ENCODE measurements at places on chromosomes 6 and 20.

GRCh38 chr6:36804563-36804962 is 34.7 kb downstream of the CPNE5 start:
- DNase-seq = no peak

- DNase-seq = no peak
These were observed 293.4 kb upstream of the SPTLC3 start for GRCh38 chr20:12715371-12715770.

GRCh38 chr6:120173250-120173649 is 823.7 kb upstream of the MAN1A1 start:
- DNase-seq = no peak

GRCh38 chr20:60283281-60283680 is 325.1 kb downstream of the CDH26 start:
- no peak for DNase-seq

DNA sequence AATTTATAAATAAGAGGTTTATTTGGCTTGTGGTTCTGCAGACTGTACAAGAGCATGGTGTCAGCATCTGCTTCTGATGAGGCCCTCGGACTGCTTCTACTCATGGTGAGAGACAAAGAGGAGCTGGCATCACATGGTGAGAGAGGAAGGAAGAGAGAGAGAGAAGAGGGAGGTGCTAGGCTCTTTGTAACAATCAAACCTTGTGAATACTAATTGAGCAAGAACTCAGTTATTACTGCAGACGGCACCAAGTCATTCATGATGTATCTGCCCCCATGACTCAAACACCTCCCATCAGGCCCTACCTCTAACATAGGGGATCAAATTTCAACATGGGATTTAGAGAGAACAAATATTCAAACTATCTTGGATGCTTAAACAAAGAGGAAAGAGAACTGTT is 6.3 kb upstream of the SIRPG start:
- no peak for DNase-seq

DNA sequence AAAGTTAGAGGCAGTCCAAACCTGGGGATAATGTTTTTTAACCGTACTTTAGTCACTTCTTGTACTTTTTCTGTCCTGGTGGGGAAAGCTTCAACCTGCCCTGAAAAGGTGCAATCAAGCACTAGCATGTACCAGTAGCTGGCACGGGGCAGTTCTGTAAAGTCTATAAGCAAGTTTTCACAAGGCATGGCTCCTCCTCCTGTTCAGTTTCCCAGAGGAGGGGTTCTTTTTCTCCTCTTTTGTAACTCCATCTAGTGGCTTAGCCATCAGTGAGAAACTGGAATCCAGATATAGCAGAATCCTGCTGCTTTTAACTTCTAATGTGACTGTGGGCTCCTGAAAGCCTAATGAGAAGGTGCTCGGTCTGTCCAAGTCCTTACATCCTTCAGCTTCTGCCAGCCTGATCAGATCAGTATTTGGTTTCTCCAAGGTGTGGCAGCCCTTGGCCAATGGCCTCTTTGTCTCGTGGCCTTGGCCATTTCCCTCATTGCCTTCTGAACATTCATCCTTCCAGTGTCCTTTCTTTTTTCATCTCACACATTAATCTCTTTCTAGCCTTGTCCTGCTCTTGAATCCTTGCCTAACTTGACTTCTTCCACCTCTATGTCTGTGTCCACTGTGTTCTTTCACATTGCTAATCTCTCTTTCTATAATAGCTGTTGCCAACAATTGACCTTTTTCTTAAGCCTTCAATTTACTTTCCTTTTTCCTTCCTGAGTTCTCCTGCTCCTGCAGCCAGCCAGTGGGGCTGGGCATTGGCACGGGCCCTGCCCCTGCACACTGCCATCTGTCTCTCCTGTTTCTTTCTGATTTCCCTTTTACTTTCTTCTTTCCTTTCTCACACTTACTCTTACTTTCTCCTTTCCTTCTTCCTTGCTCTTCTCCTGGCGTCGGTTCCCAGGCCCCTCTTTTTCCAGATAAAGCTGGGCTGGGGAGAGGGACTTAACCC is 222.0 kb upstream of the SYNCRIP start:
- DNase-seq = no peak

DNA sequence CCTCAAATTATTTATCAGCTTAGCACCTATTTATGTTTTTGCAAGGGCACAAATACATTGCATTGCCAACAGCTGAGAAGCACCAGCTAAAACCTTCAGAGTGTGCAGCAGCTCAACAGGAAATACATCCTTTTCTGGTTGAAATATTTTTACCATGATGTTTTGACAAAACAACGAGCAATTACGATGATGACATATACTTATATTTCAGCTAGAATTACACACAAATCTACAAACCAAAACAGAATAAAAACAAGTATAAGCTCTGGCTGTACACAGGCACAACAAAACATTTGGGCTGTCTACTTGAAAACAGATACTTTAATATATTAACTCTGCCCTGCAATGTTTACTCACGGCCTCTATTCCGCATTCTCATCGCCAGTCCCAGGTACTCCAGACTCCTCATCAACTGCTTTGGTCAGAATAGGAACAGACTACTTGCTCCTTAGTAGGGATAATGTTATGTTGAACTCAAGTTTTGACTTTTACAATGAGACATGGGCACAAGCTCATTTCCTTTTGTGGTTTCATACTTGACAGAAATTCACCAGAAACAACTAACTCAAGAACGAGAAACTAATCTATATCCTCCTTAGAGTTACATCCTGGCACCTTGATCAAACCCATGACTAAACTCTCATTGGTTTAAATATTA is 377.6 kb downstream of the ESR1 start:
- DNase-seq = peak; percentile 74

GRCh38 chr20:55830121-55830827 is 175.0 kb downstream of the CBLN4 start:
- DNase-seq = no peak

DNA sequence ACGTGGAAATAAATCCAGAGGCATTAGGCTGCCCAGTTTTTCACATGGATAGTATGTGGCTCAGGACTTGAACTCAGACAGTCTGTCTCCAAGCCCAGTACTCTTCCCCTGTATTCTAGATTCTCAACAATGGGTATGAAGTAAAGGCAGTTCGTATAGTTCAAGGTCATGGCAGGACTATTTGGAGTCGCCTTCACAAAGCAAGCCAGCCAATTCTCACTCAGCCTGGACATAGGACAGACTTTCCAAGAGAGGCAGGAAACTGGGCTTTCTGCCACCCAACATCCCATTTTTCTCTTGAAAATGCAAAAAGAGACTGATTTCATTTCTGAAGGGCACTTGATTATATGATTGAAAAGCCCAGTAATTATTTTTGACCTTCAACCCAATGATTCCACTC is 111.0 kb downstream of the EDN1 start:
- no peak for DNase-seq

DNA sequence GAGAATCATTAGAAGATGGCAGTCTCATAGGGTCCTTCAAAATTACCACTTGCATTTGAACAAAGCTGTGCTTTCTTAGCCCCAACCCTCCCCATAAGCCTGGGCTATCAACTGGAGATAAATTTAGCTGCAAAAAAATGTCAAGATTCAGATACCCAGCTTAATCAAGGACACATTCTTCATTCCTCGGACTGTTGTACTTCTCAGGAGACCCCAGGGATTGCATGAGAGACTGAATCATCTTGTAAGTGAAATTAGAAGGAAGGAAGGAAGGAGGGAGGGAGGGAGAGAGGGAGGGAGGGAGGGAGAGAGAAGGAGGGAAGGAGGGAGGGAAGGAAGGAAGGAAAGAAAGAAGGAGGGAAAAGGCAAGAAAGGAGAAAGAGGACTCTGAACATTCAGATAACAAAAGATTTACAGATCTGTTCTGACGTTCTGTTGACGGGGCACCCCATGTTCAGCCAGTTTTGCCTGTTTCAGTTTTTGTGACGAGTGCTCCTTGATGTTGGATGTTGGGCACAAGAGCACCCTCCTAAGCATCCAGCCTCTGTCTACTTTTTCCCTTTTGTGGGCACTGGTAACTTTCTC is 498.7 kb downstream of the PREX1 start:
- no peak for DNase-seq

DNA sequence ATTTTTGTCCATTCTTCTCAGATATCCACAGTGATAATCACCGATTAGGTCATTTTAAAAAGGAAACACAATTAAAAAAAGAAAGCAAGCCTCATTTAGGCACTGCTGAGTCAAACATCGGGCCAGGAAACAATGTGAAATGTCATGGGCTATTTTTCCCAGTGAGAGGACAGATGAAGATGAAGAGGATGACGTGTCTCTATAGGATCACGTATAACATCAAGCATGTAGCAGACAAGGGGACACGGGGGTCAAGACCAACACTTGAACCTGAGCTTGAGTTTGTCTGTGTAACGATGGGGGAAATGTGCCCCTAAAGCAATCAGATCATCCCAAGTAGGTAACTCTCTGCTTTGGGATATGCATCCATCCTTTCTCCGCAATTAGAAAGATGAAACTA is 553.2 kb downstream of the CD83 start:
- DNase-seq = no peak

DNA sequence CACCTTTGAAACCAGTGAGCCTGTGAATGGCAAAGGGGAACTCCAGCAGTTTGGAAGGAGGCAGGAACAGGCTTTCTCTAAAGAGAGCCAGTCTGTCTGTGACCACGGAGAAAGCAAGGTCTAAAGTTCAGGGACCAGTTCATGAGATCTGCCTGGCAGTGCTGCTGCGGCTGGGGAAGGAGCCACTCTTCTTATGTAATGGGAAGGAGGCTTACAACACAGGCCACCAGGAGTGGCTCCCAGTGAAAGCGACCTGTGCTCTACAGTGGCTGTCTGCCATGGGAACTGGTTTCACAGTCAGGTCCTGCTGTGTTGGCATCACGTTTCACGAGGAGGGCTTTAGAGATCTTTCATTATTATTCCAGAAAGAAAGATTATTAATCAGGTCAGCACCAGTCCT is 291.9 kb upstream of the PRDM1 start:
- no peak for DNase-seq

GRCh38 chr6:35719830-35720733 is 16.8 kb upstream of the ARMC12 start:
- no peak for DNase-seq

GRCh38 chr6:74768120-74768519 is 437.7 kb downstream of the COL12A1 start:
- DNase-seq = no peak

GRCh38 chr20:63977739-63978276 is 1.6 kb downstream of the SAMD10 start:
- DNase-seq = peak; percentile 87

DNA sequence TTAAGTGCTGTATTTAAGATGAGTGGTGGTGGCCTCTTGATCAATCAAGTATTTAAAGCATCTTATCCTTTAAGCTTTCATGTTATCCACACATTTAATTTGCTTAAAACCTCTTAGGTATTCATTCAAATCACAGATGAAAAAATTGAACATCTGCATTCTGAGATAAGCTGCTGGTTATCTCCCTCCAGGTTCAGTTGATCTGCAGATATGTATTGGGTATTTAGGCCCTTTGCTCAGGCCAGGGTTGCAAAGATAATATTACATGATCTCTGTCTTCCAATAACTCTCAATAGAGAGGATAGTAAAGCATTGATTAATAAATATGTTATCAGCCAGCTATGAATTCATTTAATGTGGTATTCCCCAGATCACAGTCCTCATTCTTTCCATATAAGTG is 45.9 kb downstream of the RPS12 start:
- no peak for DNase-seq

- peak; percentile 10 for DNase-seq
These were observed 608.4 kb downstream of the EPHA7 start for GRCh38 chr6:92810913-92811312.

- peak; percentile 48 for DNase-seq
These were observed 690 bp downstream of the IFNGR1 start for GRCh38 chr6:137218473-137218916.

DNA sequence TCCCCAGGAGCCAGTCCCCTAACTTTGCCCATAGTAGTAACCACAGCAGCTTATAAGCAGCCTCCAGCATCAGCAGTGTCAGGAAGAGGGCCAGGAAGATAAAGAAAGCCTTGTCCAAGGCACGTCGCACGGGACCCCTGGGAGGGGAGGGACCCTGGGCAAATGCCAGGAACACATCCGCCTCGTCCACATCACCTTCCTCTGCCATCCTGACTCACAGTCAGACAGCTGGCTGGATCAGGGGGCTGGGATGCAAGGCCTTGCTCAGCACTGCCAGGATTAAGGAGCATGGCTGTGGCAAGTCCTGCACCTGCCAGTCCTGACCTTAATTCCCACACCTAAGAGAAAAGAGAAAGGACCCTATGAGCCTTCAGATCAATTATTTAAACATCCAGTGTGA is 11.5 kb upstream of the ZBTB22 start:
- DNase-seq = no peak

DNA sequence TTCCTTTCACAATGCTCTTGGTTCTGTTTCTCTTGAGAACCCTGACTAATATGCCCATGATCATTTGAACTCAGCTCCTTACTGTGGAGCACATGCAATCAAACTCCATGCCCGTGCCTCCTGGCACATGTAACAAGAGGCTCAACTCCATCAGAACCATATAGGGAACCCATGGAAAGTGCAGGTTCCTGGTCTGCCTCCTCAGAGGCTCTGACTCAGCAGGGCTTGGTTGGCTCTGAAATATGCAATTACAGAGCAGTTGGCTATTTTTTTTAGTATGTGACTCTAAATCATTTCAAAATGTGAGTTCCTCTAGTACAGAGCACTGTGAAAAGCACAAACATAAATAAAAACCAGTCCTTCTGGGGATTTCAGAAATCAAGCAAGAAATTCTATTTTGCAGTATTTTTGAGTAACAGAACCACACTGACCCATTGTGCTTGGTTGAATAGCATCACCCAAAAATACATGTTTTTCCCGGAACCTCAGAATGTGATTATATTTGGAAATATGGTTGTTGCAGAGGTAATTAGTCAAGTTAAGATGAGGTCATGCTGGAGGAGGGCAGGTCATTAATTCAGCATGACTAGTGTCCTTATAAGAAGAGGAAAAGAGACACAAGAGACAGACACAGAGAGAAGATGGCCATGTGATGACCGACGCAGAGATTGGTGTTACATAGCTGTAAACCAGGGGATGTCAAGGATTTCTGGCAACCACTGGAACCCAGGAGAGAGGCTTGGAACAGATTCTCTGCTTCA is 13.2 kb upstream of the MAP3K4 start:
- no peak for DNase-seq

GRCh38 chr6:11363881-11364576 is 131.6 kb upstream of the NEDD9 start:
- DNase-seq = peak; percentile 37

- DNase-seq = peak; percentile 48
These were observed 168.7 kb upstream of the PRSS16 start for GRCh38 chr6:27078734-27079357.

DNA sequence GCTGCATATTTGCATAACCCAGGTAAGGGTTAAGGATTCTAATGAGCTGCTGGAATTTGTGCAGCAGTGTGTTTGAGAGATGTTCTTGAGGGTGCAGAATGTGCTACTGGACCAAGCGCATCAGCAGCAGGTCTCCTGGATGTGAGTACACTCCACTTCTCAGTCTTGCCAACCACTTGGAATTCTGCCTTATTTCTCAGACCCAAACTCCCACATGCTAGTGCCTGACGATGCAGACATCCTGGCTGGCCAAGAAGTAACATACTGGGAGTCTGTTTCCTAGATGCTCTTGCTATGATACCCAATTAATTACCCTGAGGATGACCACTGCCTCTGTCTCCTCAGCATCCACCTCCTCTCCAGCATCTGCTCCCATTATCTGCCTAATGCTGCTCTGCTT is 186.6 kb downstream of the MOXD1 start:
- no peak for DNase-seq
